Foreskin keratinocyte (primary cell): ENCODE measurements at places on chromosomes 7 and 10. TPM values are rescaled to one million over a fixed set of nuclear protein-coding genes. Genes with fewer than 3 reads are reported as not detected.
A peak's percentile ranks its signal among the peaks of the same experiment; 100 is the strongest.

Gene NME8
- not detected in 2 replicates for total RNA-seq

- DNase-seq, result peak; percentile 13
Measured at GRCh38 chr7:143419880-143420279, 11.2 kb upstream of the EPHA1 start.

DNA sequence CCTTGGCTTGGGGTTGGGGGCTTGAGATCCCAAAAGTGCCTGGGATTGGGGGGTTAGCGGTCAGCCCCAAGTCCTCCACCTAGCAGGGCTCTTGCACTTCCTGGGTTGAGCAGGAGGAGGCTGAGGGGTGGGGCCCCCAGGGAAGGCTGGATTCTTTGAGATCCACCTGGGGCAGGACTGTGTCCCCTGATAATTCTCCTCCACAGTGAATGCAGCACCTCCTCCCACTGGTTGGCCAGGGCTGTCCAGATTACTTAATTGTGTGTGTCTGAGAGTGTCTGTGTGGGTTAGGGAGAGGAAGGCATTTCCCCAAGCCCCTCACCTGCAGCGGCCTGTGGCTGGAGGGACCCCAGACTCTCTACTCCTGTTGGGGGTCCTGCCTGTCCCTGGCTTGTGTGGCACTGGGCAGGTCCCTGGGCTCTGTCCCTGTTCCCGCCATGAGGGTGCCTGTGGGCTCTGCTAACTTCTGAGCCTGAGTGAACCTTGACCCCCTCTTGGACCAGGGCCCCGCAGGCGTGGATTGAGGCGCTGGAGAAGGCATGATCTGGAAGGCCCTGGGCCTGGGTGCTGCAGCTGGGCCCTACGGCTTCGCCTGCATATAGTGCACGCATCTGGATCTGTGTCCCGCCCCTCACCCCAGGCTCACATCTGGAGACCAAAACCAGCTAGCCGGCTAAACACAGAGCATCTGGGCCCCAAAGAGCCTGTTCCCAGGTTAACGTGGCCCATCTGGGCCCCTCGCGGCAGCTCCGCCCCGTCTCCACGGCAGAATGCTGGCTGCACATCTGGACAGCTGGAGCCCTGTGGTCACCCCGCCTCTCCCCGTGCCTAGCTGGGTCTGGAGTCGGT, 10.4 kb downstream of the TMEM270 start:
- DNase-seq, result no peak

Gene SPDYE16
- total RNA-seq, result not detected in 2 replicates

DNA sequence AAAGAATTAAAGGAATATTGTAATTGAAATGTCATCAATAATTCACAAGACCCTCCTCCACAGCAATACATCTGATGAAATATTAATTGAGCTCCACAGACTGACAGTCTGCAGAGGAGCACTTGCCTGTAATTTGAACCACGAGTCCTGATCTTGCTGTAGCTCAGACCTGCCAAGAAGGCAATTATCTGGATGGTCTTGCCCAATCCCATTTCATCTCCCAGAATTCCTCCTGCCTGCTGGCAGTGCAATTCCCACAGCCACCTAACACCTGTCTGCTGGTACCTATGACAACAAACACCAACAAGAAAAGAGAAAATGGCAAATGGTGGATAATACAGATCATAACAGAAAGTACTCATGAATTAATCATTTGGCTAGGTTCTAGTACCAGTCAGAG, 38.5 kb downstream of the ERCC6 start:
- DNase-seq, result no peak
